ENCODE measurements at places on chromosomes 5 and 9.

- no peak for DNase-seq
Measured at GRCh38 chr5:39349484-39349883, 14.8 kb downstream of the C9 start.

- no peak for DNase-seq
Measured at GRCh38 chr9:112863746-112864145, 26.9 kb downstream of the SLC46A2 start.

DNA sequence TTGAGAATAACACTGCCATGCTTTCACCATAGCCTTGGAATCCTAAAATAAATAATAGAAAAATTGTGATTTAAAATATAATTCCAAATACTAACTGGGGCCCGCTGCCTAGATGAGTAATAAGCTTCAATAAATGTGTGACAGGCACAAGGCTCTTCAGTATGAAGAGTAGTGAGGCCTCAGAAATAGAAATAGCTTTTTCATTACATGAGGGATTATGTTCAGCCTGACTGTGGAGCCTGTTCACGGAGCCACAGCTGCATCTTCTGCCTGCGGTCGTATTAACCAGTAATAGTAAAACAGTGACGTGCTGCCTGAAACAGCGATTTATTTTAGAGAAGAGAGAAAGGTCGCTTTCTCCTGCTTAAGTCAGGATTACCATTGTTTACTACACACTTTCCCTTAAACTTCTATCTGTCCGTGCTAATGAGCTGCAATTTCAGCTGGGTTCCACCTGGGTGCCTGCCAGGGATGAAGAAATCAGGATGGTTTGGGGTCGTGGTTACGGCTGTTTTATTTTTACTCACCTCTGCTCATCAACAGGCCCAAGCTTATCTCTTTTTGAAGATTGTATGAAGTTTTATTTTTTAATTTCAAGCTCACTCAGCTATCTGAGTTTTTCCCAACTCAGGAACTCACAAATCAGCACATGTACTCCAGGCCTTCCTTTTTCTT lies 284.9 kb upstream of the WWC1 start:
- DNase-seq = no peak

- DNase-seq = no peak
Measured at GRCh38 chr9:2874001-2874750, 30.3 kb upstream of the PUM3 start.

- no peak for DNase-seq
Measured at GRCh38 chr9:26604076-26604662, 288.4 kb downstream of the CAAP1 start.

GRCh38 chr9:76667521-76667957 lies 96.7 kb upstream of the PCA3 start:
- no peak for DNase-seq

Data from neuronal stem cell (in vitro differentiated cells).